ENCODE measurements at places on chromosomes 7 and 10.

DNA sequence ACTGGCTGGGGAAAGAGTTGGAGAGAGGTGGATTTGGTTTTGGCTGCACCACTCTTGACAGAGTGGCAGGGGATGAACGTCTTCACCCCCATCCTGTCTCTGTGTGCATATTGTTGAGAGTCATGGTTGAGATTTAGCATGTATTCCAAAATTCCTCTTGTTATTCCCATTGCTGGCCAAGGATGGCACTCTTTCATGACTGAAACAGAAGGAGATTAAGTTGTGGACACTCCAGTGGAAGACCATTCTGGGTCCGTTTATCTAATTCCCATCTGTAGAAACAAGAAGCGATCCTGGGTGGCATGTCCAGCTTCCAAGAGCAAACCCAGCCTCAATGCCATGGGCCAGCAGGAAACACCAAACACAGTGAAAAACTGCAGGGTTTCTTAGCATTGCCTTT lies 469.0 kb upstream of the IGFBP3 start:
- DNase-seq, result no peak

GRCh38 chr7:31058122-31058521 lies 6.0 kb downstream of the ADCYAP1R1 start:
- DNase-seq, result no peak

GRCh38 chr10:3048119-3049019 lies 19.0 kb upstream of the PFKP start:
- no peak for DNase-seq

DNA sequence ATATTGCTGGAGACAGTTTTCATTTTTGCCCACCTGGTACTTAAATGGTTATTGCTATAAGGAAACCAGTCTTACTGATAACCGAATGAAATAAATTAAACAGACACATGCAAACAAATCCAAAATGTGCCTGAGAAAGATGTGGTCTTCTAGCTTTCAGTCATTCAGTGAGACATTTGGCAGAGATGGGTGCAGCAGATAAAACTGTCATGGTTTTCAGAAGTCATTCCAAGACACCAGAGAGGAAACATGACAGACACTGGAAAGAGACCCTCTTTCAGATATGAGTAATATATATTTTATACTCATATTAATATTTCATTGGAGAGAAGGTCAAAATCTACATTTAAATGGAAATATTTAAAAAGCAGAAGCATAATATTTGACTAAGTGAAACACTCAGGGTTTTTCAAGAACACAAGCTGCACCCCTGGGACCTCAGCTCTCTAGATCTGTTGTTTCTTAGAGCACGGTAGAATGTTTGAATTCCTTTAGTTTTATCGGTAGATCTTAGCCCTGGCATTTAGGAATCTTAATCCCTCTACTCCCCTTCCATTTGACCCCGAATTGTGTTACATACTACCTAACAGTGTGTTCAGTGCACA lies 246.1 kb downstream of the AUTS2 start:
- DNase-seq, result no peak

DNA sequence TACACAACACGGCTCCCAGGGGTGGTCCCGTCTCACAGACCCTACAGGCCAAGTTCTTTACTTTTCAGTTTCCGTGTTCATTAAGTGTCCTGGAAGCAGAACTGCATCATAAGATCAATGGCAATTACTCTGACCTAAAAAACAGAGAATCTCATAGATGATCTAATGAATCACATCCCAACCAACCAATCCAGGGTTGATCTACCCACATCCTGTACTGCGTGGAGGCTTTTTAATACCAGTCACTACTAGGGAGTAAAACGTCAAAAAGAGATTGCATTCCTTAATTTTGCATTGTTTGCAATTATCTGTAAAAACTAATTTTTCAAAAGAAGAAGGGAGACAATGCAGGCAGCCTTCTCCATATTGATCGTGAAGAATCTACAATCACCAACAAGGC lies 72.6 kb downstream of the PARD3 start:
- no peak for DNase-seq

DNA sequence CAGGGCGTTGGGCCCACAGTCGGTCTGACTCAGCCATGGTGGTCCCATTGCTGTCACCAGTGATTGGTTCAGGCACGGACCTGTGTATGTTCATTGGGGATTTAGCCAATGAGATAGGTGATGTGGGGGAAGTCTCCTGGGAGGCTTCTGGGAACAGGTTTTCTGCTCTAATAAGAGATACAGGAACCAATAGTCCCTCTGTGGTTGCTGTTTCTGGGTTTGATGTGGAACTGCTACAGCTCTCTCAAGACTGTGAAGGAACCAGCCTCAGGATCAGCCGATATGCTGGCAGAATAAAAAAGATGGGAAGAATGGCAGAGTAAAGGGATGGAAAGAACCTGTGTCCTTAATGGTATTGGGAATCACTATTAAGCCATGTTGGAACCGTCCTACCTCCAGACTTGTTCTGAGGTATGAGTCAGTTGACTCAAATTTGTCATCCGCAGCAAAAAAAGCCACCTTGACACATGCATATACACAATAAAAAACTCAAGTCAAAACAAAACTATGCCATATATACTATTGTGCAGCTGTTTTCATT lies 70.6 kb downstream of the MCMBP start:
- no peak for DNase-seq

GRCh38 chr7:25028370-25029021 lies 48.5 kb upstream of the OSBPL3 start:
- no peak for DNase-seq

DNA sequence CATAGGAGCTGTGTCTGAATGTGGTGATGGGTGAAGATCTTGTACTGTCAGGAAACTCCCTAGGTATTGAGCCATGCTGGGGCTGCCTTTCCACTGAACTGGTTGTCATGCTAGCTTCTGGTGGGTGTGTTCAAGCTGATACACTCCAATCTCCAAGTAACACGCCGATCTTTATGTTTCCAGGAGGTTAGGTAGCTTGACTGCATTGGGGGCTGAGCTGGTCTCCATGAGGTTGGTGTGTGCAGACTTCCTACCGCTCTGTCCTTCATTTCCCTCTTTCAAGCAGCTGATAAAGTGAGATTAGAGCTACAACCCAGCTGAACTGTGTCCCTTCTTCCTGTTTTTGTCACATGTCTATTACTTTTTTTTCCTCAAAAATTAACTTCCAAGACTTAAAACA lies 265.5 kb downstream of the ANKRD30A start:
- DNase-seq, result no peak

- DNase-seq, result no peak
These were observed at the start of gene MRC1 for GRCh38 chr10:17808971-17809841. Gene MRC1 (plus strand): TSS chr10:17809348. CDS start chr10:17809466, 118 bp downstream.

DNA sequence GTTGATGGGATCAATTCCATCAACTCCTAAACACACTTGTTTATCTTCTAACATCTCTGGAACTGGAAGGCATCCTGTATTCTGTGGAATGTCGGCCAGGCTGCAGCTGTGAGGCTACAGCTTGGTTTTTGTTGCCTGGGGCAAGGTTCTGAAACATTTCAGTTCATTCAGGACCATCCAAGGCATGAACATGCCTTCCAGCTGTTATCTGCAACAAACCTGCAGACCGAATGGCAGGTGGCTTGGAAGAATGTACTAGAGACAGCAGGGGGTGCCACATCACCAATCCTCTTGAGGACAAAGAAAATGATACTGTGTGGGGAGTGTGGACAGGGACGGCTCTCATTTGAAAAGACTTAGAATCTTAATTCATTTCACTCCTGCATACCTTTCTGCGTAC lies 12.4 kb downstream of the PAPOLB start:
- DNase-seq, result no peak

DNA sequence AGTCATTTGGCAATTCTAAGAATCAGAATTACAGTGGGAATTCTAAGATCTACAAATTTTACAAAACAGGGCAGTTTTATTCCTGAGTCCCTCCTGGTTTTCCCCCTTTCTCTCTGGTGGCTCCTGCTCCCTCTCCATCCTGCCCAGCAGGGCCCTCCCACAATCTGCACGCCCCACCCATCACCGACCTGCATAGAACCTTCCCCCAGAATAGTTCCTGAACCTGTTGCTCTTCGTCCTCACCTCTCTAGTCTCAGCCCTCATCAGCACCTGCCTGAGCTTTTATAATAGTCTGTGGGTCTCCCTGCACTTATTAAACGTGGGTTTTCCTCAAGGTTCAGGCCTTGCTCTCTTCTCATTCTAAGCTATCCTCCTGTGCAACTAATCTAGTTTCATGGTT lies 49.1 kb upstream of the MNX1 start:
- DNase-seq, result no peak

DNA sequence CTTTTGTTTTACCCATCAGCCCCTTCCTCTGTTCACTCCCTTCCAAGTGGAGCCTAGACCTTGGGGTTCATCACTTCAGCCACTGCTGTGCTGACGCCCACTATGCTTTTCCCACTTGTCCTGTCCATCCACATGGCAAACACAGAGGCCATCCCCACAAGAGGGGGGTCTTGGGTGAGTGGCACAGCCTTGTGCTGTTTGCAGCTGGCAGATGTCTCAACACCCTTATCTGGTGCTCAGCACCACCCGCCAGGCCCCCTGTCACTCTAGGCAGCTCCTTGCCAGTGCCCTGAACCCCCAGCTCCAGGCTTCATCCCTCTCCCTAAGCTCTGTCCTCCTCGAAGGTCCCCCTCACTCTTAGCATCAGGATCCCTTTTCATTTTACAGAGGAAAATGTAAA lies 13.1 kb downstream of the BLVRA start:
- DNase-seq, result no peak

GRCh38 chr7:137695942-137696341 lies 150.8 kb downstream of the DGKI start:
- no peak for DNase-seq

- DNase-seq, result no peak
These were observed 270.1 kb downstream of the TCERG1L start for GRCh38 chr10:131041441-131041840.

DNA sequence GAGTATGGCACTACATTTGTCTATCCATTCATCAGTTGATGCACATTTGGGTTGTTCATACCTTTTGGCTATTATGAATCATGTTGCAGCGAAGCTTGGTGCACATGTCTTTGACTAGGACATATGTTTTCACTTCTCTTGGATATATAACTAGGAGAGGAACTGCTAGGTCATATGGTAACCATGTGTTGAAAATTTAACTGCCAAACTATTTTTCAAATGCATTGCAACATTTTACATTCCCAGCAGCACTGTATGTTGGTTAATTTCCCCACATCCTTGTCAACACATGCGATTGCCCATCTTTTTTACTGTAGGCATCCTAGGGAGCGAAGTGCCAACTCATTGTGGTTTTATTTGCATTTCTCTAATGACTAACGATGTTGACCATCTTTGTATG lies 183.4 kb downstream of the PRKCQ start:
- no peak for DNase-seq

GRCh38 chr10:14040787-14041631 lies 289.7 kb downstream of the FRMD4A start:
- no peak for DNase-seq

DNA sequence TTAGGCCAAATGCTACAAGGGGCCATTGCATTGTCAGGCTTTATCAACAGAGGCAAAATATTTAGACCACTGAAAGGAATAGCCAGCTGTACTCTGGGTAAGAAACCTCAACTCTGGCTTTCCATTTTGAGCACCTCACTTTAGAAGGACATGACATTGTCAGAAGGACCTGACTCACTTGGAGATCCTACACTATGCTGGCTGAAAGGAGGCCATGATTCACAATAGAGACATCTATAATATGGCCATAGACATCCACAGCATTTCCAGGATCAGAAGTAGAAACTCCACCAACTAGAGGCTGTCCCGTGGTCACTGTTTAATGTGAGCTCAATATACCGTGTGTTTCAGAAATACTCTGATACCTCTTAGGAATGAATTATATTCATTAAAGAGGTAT lies 140.9 kb downstream of the BTAF1 start:
- DNase-seq, result no peak

DNA sequence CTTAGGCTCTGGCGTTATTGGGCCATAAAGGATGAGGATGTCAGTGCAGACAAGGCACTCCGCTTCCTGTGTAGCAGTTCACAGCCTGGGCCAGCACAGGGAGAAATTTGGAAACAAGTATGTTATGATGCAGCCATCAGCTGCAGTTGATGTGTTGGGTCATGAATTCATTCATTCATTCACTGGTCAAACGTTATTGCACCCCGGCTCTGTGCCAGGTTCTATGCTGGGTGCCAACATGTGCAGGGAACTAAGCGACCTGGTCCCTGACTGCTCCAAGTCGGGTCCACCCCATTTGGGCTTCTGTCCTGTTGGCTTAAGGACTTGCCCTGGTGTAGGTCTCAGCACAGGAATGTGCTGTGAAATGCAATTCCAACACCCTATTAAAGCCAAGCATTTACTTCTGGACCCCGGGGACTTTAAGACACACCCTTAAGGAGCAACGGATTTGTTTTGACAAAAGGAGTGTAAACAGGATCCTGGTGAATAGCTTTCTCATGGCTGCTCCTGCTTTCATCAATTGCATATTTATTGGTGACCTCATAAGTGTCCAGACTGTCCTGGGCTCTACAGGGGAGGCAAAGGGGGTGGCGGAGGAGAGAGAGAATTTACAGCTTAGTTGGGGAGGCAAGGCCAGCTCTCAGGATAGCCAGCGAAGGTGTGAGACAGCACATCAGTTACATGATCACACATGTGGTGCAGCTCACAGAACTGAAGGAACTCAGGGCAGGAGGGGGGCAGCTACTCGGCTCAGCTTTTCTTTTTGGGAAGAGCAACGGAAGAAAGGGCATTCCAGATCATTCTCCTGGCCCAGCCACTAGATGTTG lies 158.6 kb downstream of the GRK5 start:
- DNase-seq, result peak; percentile 44

- DNase-seq, result no peak
These were observed 123.3 kb upstream of the CDK1 start for GRCh38 chr10:60654813-60655464.

DNA sequence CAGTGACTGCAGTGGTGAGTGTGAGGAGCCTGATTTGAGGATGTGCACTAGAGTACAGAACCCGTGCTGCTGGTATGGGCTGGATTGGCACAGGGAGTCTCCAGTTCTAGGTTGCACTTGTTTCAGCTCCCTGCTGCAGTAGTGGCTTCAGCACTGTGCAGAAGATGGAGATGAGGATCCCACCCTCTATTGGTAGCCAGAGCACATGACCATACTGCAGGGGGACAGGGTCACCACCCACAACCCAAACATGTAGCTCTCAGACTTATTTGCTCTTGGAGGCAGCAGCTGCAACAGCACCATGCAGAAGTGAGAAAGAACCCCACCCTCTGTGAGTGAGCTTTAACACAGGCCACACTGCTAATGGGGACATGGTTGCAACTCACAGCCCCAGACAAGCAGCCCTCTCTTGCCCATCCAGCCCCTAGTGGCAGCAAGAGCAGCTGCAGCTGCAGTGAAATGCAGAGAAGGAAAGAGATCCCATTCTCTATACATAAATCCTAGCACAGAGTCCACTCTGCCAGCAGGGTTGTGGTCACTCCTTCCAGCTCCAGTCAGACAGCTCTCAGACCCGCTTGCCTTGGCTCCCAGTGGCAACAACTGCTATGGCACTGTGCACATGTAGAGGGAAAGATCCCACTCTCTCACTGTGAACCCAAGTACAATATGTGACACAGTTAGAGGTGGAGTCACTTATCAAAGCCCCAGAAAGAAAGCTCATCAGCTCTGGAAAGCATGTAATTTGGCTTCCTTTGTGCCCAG lies 51.4 kb upstream of the SCIN start:
- no peak for DNase-seq

- no peak for DNase-seq
These were observed 9.8 kb downstream of the DHX32 start for GRCh38 chr10:125871338-125871737.

Measured in forelimb muscle (tissue), 1 donor.